ENCODE measurements at places on chromosomes 16 and 17.

- DNase-seq = no peak
Observed at GRCh38 chr17:64061178-64061898, 40.9 kb upstream of the ICAM2 start.

GRCh38 chr16:55815320-55815719 lies 17.6 kb downstream of the CES1 start:
- DNase-seq = no peak

DNA sequence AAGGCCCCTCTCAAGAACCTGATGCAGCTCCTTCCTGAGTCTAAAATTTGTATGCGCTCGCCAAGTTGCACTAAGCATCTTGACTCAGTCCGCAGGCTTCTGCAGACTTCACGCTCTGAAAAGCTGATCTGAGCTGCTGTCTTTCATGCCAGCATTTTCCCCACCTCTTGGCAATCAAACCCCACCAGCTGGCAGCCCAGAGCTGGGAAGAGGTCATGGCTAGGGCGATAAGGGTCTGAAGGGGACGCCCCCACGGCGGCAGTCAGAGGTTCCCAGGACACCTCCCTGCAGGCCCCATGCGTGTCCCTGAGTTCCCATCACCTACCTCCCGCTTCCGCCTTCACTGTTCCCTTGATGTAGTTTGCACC lies 5.1 kb upstream of the UNC13D start:
- no peak for DNase-seq

DNA sequence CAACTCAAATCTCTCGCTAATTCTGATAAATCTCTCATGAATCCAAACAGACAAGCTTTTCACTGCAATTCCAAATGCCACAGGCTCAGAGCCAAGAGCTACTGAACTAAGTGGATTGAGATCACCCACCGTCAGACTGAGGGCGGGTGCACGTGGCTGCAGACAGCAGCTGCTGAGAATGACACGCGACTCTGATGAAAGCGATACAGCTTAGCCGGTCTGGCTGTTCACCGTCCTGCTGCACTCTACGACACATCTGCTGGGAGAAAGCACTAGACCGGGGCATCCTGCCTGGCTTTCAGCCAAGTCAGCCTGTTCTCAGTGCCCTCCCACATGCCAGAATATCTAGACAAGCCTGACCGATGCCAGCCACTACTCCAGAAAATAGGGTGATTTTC lies 42.6 kb downstream of the KLHDC4 start:
- DNase-seq = no peak

GRCh38 chr17:32487473-32488176 lies 832 bp downstream of the CDK5R1 start:
- no peak for DNase-seq

- no peak for DNase-seq
Observed at GRCh38 chr16:60302261-60302660, 1568.1 kb upstream of the GOT2 start.

- no peak for DNase-seq
Observed at GRCh38 chr17:82527898-82528297, 8.4 kb downstream of the FOXK2 start.

DNA sequence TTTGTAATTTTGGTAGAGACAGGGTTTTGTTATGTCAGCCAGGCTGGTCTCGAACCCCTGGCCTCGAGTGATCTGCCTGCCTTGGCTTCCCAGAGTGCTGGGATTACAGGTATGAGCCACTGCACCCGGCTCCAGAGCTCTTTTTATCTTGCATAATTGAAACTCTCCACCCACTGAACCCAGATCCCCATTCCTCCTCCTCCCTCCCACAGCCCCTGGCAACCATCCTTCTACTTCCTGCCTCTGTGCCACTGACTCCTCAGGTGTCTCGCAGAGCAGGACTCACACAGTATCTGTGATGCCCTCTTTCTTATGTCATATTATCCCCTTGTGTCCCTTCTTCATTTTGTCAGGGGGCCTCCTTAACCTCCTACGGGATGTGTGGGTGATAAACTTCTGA lies 340.7 kb downstream of the SLC39A11 start:
- DNase-seq = no peak

All from effector memory CD4-positive, alpha-beta T cell (primary cell).